WTC11 (cell line): ENCODE measurements at places on chromosomes 13 and 19.

DNA sequence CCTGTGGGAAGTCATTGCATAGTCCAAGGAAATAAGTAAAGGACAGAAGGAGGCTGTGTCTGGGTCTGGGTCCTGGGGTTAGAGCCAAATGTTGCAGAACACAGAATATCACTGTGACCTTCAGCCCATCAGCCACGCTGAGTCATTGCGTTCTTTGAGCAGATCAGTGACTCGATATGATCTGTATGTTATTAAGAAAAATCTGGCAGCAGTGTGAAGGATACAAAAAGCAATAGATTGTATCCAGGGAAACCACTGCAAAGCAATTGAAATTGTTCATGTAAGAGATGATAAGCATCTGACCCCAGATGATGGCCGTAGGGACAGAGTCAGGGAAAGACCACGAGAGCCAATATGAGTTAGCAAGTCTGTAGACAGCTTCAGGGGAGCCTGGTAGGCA is 1575.1 kb upstream of the SLC10A2 start:
- no peak for DNase-seq

DNA sequence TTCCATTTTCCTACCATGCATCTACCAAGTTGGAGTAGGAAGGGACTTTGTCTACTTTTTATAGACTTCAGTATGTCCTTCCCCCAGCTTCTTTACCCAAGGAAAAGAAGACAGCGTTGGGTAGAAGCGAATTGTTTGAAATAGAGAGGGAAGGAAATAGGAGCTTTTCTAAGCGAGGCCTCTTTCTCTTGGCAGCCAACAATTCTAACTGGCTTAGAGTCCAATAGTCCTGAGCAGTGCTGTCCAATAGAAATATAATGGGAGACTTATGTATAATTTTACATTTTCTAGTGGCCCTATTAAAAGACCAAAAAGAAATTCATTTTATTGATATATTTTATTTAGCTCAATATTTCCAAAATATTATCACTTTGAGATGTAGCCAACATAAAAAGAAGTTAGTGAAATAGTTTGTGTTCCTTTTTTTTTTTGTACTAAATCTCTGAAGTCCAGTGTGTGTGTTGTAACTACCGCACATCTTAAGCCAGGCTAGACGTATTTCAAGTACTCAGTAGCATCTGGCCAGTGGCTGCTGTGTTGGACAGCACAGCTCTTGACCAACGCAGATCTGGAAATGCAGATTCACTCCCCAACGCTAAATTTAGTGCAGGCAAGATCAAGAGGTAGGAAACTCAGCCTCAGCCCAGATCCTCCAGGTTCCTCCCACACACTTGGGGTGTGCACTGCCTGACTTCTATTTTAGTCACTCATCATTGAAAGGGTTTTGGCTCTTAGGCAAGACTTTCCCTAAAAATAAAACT is 179.2 kb downstream of the SHISA2 start:
- no peak for DNase-seq

DNA sequence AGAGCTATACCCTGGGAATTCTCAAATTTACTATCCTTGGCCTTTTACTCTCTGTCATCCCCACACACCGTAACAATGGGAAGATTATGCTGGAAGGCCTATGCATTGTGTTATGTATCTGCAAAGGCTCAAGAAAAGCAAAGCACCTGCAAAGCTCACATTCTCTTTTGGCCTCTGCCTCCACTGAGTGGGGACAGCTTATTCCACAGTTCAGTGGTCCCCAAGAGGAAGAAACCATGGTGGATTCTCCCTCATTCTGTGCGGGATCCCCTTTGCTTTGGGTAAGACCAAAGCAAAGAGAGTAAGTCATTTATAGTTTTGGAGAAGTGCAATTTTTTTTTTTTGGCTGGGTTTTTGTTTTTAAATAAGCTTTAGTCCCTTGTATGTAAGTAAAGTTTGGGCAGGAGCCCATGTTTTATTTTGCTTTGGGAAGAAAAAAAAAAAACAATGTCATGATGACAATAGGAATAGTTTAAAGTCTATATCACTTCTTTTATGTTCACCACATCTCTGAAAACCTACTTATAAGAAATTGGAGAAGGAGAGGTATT is 530.6 kb downstream of the FGF9 start:
- DNase-seq: no peak

DNA sequence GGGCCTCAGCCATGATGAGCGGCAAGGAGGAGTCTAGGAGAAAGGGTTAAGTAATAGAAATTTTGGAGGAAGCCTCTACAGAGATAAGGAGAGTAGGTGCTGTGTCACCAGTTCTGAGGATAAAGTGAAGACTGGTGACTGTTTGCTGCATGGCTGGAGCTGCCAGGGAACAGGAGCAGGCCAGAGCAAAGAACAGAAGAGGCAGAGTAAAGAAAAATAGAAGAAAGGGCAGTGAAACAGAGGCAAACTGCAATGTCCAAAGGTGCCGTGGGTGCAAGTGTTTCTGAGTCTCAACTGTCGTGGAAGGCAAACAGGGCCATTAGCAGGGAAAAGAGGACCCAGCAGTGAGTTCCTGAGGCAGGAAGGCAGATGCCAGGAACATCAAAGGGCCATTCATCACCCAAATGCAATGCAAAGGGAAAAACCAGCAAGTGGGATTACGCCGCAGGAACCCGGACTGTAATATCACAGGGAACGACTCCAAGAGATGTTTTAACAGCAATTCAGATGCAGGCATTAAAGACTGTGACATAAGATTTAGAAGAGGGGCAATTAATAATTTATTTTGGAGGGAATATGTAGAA is 318.3 kb downstream of the FOXO1 start:
- DNase-seq: no peak
